ENCODE measurements at places on chromosomes 7 and 10.

- DNase-seq = no peak
Measured at GRCh38 chr10:6838118-6838517, 258.0 kb upstream of the PRKCQ start.

DNA sequence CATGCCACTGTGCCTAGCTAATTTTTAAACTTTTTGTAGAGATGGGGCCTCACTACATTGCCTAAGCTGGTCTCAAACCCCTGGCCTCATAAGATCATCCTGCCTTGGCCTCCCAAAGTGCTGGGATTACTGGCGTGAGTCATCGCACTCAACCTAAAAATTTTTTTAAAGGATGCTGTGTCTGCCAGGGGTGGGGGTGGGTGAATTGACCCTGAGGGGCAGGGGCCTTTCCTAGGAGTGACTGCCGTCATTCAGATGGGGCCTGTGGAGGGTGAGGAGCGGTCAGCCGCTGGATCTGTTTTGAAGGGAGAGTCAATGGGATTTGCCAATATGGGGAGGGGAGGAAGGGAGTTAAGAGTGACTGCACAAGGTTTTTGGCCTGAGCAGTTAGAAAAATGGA lies 89.4 kb downstream of the C10orf105 start:
- no peak for DNase-seq

- no peak for DNase-seq
Measured at GRCh38 chr7:129615018-129615417, 3.5 kb downstream of the NRF1 start.

GRCh38 chr10:125392609-125393008 lies 232.2 kb upstream of the CTBP2 start:
- DNase-seq = no peak

- DNase-seq = no peak
Measured at GRCh38 chr7:35831208-35831607, 30.4 kb downstream of the SEPTIN7 start.

DNA sequence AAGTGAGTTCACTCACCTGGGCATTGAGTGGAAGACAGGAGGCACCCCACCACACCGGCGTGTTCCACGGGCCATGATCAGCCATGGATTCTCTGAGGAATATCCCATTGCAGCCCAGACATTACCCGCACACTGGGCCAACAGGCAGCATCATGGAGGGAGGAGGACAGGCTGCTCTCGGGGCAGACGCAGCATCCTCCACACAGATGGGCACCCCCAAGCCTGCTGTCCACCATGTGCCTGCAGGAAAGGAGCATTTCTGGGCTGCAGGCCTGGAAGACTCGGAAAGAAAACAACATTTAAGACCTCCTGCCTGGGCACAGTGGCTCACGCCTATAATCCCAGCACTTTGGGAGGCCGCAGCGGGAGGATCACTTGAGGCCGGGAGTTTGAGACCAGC lies 71.0 kb upstream of the SH2B2 start:
- no peak for DNase-seq

DNA sequence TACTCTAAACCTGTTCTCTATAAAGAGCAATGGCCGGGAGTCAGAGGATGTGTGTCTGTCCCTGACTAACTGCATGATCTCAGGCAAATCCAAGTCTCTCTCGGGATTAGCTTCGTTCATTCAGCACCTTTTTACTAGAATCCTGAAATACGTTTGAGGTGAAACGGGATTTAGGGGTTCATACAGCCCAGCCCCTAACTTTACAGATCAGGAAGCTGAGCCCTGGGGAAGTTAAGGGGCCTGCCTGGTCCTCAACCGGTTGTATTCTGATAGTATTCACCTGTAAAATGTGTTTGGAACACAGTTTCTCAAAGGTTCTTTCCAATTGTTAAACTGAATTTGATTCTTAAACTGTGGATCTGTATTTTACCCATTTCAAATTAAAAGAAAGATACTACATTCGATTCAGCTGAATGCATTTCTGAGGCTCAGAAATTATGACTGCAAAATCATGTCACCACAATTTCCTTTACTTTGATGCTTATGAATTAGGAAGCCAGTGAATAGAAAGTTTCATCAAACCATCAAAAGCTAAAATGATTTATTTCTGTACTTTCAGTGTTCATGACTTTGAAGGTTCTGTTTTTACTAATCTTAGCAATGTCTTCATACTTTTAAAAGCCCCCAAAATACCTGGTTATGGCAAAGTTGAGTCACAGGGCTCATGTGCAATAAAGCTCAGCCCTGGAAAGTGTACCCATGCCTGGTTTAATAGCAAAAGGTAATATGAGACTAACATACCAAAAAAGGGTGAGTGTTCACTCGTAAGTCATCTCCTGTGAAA lies 28.9 kb upstream of the EZH2 start:
- DNase-seq = no peak

DNA sequence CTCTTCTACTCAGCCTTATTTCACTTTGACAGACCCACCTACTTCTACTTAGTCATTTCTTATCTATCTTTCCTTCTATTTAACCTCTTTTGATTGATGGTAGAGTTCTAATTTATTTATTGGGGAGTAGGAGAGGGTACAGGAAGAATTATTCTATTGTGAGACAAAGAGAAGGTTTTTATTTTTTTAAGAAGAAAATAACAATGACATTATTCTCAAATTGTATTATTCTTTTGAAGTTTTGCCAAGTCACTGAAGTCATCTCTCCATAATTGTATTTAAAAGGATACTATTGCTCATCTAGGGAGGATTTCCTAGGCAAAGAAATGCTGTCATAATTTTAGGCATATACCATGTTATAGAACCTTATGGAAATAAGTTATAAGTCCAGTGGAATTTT lies 52.7 kb downstream of the ITGB8 start:
- no peak for DNase-seq

GRCh38 chr10:2891073-2891769 lies 176.1 kb upstream of the PFKP start:
- DNase-seq = no peak

GRCh38 chr7:78479348-78479747 lies 680.8 kb downstream of the PHTF2 start:
- no peak for DNase-seq

- DNase-seq = no peak
Measured at GRCh38 chr10:71366690-71367089, 30.0 kb upstream of the CDH23 start.

- no peak for DNase-seq
Measured at GRCh38 chr7:27099453-27100370, 2.8 kb downstream of the HOXA2 start.

DNA sequence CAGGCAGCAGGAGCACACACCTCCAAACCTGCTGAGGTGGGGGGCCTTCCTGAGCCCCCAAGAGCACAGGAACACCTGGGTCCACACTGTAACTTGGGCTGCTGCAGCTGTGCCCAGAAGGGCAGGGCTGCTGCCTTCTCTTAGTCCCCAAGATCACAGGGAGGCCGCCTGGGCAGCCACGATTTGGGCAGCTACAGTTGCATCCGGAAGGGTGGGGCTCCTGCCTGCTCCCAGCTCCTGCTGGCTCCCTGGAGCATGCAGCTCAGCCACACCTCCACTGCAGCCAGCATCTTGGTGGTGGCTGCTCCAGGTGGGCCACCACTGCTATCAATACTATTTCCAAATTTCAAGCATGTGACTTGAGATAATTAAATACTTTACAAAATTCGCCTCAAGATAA lies 38.5 kb upstream of the AGMO start:
- no peak for DNase-seq

GRCh38 chr7:105583061-105583460 lies 1.8 kb upstream of the EFCAB10 start:
- no peak for DNase-seq

- DNase-seq = no peak
Measured at GRCh38 chr7:92832534-92833023, 3.8 kb downstream of the CDK6 start.

GRCh38 chr10:103083266-103083976 lies 109.7 kb downstream of the NT5C2 start:
- DNase-seq = no peak
